ENCODE measurements at places on chromosomes 6 and 20.

DNA sequence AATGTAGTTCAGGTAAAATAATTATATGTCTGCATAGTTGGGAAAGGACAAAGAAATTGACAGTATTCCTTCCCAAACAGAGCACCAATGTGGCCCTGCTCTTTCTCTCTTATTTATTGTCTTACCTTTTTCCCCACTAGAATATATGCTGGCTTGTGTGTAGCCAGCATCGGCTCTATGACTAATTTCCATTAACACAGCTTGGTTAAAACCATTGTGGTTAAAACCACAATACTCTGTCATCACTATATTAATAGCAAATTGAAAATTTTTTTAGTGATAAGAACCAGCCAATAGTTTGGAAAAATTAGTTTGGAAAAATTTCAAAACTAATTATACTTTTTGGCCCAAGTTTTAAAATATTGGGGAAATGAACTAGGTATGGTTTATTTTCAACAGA lies 535.1 kb downstream of the UTRN start:
- no peak for DNase-seq

DNA sequence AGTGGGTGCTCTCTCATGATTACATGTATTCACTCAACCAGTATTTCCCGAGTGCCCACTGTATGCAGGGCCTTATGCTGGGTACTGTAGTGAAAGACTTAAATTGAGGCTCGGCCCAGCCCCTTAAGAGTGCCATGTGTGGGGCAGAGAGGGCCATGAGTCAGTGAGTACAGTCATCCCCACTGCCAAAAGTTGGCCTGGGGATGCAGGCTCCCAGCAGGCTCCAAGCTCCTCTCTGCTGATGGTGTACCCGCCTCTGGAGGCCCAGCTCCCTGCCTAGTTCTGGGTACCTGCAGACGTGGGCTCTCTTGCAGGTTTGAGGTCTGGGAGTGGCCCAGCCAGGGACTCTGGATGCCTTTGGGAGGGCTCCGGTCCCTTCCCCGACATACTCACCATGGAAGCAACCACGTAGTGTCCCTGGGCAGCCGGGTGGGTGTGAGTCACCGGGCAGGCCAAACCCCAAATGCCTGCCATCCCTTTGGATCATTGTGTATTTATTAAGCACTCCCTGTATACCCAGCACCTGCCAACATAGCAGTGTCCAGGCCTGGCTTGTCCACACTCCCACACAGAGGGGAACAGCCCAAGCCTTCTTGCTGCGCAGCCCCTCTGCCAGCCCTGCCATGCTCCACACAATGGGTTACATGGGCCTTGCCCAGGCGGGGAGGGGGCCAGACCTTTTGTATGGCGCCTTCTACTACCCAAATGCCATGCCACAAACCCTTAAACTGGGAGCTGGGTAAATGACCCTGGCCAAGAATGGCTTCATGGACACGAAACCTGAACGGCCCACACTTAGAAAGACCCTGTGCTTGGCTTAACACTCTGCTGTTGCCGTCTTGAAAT lies 153.6 kb downstream of the VEGFA start:
- DNase-seq = no peak

DNA sequence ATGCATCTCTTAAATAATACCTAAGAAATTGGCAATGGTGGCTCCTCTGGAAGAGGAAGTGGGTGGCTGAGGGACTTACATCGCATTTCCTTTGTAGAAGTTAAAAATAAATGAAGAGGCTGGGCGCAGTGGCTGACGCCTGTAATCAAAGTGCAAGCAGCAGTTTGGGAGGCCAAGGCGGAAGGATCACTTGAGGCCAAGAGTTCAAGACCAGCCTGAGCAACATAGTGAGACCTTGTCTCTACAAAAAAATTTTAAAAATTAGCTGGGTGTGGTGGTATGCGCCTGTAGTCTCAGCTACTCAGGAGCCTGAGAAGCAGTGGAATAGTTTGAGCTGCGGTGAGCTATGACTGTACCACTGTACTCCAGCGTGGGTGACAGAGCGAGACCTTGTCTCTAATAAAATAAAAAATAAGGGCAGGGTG lies 12.2 kb upstream of the NCOA3 start:
- DNase-seq = no peak

DNA sequence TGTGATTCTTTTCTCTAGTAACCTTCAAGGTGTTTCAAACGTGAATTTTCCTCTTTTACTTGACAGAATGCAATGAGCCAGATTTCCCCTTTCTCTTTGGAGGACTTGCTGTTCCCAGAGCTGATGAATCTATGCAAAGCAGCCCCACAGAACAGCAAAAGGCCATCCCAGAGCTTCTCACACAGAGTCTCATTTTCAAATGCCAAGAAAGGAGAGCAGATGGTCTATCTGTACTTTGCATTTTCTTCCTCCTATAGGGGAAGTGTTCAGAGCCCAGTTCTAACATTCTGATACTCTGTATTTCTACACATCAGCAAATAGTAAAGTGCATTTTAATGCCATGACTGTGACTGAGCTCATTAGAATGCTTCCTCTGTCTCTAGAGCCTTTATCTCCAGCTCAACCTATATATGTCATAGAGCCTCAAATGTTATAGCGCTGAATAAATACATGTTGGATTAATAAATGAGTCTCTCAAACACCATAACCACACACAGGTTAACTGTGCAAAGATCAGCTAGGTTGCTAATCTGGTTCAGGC lies 81.8 kb upstream of the EYA4 start:
- no peak for DNase-seq

DNA sequence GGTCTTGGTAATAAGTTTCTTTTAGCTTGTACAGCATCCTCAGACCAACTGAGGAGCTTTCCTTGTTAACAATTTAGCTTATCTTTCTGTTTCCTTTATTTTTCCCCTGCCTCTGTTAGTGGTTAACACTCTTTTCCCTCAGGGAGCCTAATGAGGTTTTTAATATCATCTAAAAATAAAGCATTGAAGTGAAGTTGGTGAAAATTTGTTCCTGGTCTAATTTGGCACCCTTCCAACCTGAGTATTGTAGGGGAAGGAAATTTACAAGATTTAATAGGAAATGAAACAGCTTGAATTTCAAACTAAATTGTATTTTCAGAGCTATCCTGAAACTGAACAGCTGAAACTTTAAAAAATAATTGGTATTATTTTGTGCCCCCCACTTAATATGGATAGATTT lies 28.1 kb upstream of the VAPB start:
- no peak for DNase-seq

GRCh38 chr6:83546636-83547035 lies 34.3 kb downstream of the PRSS35 start:
- no peak for DNase-seq

- no peak for DNase-seq
These were observed 74.8 kb upstream of the MLN start for GRCh38 chr6:33878562-33878961.

- no peak for DNase-seq
These were observed 352.4 kb downstream of the LAMA2 start for GRCh38 chr6:129235167-129236000.

DNA sequence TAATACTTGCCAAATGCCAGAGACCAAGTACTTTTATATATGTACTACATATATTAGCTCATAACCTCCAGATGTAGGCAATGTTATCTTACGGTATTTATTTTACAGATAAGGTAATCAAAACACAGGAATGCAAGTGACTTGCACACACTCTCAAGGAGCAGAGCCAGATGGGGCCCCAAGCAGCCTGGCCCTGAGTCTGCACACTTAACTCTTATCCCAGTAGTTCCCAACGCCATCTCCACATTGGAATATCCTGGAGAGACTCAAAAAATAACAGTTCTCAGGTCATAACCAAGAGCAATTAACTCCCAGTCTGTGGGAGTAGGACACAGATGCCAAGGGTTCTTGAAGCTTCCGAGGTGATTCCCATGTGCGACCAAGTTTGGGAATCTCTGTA lies 398.7 kb downstream of the PHF3 start:
- no peak for DNase-seq
